ENCODE measurements at places on chromosomes 16 and 17.
A peak's percentile ranks its signal among the peaks of the same experiment; 100 is the strongest.

DNA sequence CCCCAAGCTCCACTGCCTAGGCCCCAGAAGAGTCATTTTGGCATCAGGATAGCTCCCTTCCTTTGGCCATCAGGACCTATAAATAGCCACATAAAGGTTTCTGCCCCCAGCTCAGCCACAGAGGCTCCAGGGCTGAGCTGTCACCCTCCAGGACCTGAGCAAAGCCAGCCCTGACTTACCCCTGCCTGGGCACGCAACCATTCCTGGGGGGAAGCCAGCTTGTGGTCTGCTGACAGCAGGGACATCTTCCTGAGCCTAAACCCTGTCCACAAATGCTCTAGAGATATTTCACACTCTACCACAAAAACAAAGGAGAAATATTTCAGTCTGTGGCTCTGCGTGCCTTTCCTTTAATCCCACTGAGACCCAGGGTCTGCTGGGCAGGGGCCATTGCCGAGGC, 123.7 kb upstream of the CCL2 start:
- DNase-seq, result no peak

DNA sequence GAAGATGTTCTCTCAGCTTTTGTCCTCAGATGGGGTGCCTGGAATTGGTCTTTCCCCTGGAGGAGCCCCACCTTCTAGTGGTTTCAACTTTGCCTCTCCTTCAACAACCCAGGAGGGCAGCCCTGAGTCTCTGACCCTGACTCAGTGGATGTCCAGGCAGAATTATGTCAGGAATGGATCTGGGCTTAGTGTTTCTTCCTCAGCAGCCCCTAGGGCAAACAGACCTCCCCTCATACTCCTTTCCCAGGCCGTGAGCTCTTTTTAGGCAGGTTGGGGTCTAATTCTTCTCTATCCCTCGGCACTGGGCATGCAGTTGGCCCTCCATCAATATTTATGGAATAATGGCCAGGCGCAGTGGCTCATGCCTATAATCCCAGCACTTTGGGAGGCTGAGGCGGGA, 20.2 kb upstream of the FMNL1 start:
- DNase-seq, result no peak

DNA sequence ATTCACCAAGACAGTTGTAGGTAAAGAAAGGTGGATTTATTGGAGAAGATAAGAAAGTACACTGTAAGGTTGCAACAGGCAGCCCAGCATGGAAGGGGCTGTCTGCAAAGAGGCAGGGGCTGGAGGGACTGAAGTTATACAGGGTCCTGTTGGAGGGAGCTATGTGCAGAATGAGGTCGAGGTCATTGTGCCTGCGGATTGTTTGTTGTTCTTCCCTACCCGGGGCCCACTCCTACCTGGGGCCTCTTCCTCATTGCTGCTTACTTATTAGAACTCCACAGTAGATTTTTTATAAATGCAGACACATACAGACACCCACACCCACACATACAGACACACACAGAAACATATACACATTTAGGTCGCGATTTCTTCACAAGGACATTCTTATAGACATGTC, 466.2 kb downstream of the MAF start:
- DNase-seq, result no peak

- peak; percentile 29 for DNase-seq
Measured at GRCh38 chr17:77811521-77811920, 147.0 kb upstream of the TNRC6C start.

GRCh38 chr17:17416007-17416399, 60.8 kb upstream of the MED9 start:
- DNase-seq, result peak; percentile 77

GRCh38 chr17:923633-924032, 55.9 kb downstream of the NXN start:
- DNase-seq, result no peak

- DNase-seq, result peak; percentile 60
Measured at GRCh38 chr17:40355123-40355803, 9.3 kb downstream of the GJD3 start.

- no peak for DNase-seq
Measured at GRCh38 chr17:73249700-73250099, 12.0 kb downstream of the CPSF4L start.

DNA sequence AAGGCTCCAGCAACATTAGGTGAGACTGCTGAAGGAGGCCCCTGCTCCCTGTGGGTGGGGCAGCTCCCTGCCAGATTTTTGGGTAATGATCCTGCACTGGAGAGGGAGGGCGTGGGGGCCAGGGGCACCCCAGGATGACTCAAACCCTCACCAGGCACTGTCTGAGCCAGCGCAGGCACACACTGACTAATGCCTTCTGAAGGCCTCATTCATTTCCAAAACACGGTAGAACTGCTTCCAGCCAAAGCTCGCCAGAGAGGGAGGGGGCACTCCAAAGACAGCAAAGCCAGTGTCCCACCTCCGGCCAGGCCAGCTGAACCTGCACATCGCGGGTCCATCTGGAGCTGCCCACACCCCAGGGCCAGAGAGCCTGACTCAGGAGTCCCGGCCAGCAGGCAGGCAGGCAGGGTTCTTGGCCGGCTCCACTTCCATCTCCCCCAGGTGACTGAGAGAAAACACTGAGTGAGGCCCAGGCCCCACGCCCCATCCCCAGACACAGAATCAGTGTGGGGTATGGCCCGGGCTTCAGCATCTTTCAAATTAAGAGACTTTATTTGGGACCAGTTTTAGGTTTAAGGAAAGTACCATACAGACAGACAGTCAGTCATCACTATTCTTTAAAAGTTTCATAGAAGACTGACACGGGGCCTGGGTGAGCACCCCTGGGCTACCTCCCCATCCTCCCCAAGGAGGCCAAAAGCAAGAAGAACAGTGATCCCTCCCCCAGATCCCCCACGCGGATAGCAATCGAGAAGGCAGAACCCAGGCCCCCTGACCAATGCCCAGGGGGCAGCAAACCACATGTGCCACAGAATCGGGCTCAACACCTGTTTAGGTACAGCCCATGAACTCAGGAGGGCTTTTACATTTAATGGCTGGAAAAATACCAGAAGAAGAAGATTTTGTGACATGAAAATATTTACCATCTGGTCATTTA, 2.3 kb downstream of the PIEZO1 start:
- DNase-seq, result peak; percentile 64

GRCh38 chr17:51814521-51814920, 344.0 kb downstream of the CA10 start:
- no peak for DNase-seq

- DNase-seq, result no peak
Measured at GRCh38 chr17:51850201-51850600, 308.3 kb downstream of the CA10 start.

GRCh38 chr16:30786936-30787612, at the start of gene ZNF629:
Gene ZNF629, minus strand, starts transcription at chr16:30787205. Its CDS starts 2,723 bp downstream, at chr16:30784482.
- peak; percentile 71 for DNase-seq

- no peak for DNase-seq
Measured at GRCh38 chr16:82917886-82918595, 291.3 kb downstream of the CDH13 start.

GRCh38 chr17:63171428-63172393, 205.7 kb downstream of the TANC2 start:
- DNase-seq, result peak; percentile 77
